ENCODE measurements at places on chromosomes 12 and 14. TPM values are rescaled to one million over a fixed set of nuclear protein-coding genes. Genes with fewer than 3 reads are reported as not detected.

- H3K27me3 ChIP-seq, result no peaks in the 10 kb centered on the region
- peaks cover 21% of the 10 kb centered on the region for H3K4me1 ChIP-seq
- H3K36me3 ChIP-seq, result no peaks in the 10 kb centered on the region
- no peak overlapping the region for H3K27ac ChIP-seq
- no peak overlapping the region for H3K4me3 ChIP-seq
These were observed 2.1 kb downstream of the SLC7A7 start for GRCh38 chr14:22813145-22813544.

GRCh38 chr12:6275928-6276887 is 34.3 kb upstream of the PLEKHG6 start:
- no peaks in the 10 kb centered on the region for H3K36me3 ChIP-seq
- no peak for DNase-seq
- H3K4me1 ChIP-seq, result peaks cover 42% of the 10 kb centered on the region
- no peak overlapping the region for H3K4me3 ChIP-seq
- no peak overlapping the region for H3K27ac ChIP-seq
- no peaks in the 10 kb centered on the region for H3K27me3 ChIP-seq

DNA sequence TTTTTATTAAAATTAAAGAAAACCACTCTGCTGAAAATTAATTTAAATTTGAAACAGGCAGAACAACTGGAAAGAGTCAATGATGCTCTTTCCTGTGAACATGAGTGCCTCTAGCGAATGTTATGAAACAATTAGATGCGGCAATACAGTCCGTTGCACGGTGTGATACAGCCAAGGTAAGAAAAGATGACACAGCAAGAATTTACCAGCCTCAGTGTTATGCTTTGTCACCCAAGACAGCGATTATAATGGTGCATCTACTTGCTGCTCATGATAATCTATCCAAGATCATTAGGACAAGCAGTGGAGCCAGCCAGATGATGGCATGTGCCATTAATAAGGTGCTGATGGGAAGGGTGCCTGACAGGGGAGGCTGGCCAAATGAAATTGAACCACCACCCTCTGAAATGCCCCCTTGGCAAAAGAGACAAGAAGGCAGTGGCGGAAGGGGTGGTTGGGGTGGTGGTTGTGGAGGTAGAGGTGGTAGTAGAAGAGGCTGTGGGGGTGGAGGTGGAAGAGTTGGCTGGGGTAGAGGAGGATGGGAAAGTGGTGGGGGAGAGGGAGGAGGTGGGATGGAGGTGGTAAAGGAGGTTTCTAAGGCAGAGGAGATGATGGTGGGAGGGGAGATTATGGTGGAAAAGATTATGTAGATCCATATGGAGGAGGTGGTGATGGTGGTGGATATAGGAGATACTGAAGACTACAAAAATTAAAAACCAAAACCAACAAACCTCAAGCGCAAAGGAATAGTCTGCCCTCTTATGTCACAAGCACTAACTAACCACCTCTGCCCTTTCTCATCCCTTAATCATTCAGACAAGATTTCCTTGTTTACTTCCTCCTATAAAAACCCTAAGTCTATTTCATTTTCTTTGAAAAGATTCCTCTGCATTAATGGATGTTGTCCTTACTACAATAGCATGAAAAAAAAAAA is 4.0 kb upstream of the RESF1 start:
- peaks cover 5% of the 10 kb centered on the region for H3K4me1 ChIP-seq
- no peak overlapping the region for H3K4me3 ChIP-seq
- H3K36me3 ChIP-seq, result no peaks in the 10 kb centered on the region
- no peak for DNase-seq
- H3K27me3 ChIP-seq, result no peaks in the 10 kb centered on the region

Gene SLC6A15
- total RNA-seq, result not detected

GRCh38 chr12:104468371-104468770 is 11.6 kb downstream of the CHST11 start:
- H3K27ac ChIP-seq, result no peak overlapping the region
- H3K4me3 ChIP-seq, result no peak overlapping the region
- no peaks in the 10 kb centered on the region for H3K36me3 ChIP-seq
- no peaks in the 10 kb centered on the region for H3K4me1 ChIP-seq
- DNase-seq, result no peak

Gene TRMT61A
- total RNA-seq, result 7.9 TPM

Gene FSCB
- not detected for total RNA-seq

DNA sequence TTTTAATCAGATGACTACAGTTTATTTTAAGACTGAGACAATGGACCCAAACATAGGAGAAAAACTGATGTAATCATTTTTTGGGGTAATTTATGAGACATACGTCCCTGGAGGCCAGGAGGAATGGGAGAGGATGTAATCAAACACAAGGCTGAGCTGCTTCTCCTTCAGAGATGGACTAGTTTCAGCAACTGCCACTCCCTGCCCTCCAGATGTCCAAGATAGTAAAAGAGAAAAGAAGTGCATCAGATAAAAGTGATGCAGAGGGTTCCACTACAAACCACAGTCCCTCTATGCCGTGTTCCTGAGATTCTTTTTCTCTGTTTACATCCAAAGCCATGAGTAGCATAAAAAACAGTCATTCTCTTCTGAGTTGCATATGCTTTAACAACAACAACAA is 101.1 kb downstream of the DACT1 start:
- H3K27ac ChIP-seq, result no peak overlapping the region
- H3K4me3 ChIP-seq, result no peak overlapping the region
- no peak for DNase-seq
- H3K27me3 ChIP-seq, result no peaks in the 10 kb centered on the region
- no peaks in the 10 kb centered on the region for H3K36me3 ChIP-seq
- peaks cover 8% of the 10 kb centered on the region for H3K4me1 ChIP-seq

- H3K27me3 ChIP-seq, result no peaks in the 10 kb centered on the region
- no peak overlapping the region for H3K27ac ChIP-seq
- no peaks in the 10 kb centered on the region for H3K36me3 ChIP-seq
- no peak for DNase-seq
These were observed 18.1 kb downstream of the EGLN3 start for GRCh38 chr14:33932576-33933345.

Gene CCDC60
- not detected for total RNA-seq

GRCh38 chr12:90959032-90959431 is 4.1 kb upstream of the CCER1 start:
- no peaks in the 10 kb centered on the region for H3K27me3 ChIP-seq
- H3K36me3 ChIP-seq, result no peaks in the 10 kb centered on the region
- no peak for DNase-seq
- no peak overlapping the region for H3K27ac ChIP-seq
- H3K4me3 ChIP-seq, result no peak overlapping the region

Gene POTEM
- not detected for total RNA-seq

Gene FAM222A
- total RNA-seq, result 8.0 TPM

DNA sequence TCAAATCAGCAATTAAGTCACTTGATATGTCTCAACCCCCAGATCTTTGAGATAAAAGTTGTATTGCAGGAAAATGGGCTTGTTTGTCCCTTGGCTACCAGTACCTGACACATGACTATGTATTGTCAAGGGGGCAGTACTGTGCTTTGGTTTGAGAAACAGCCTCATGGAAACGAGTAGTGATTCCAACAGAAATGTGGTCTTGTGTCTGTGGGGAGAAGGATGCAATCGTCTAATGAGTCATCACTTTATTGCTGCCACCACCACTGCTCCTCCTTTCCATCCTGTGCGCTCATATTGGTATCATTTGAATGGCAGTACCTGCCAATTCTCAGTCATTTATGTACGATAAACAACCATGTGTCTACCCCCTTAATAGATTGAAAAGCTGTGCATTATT is 72.8 kb upstream of the ARHGAP5 start:
- no peak overlapping the region for H3K4me3 ChIP-seq
- no peak for DNase-seq

DNA sequence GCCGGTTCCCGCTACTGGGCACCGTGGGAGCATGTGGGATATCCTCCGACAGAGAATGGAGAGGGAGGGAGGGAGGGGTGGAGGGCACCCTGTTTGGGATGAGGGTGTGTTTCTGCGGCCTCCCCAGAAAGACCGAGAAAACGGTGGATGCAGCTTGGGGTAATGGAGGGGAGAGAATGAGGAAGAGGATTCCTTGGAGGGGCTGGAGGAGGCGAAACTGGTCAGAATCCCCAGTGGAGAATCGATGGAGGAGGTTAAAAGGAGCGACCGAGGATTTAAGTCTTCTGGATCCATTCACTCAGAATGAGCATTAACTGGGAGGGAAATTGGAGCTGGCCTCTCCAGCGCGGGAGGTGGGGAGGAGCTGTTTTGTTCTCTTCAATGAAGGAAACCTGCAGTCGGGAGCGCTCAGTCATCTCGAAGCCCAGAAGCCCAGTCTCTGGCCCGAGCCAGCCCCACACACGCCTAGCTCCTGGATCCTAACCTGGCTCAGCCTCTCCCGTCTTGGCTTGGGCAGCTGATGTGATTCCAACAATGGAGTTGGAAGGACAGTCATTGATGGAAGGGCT is 581 bp downstream of the ARG2 start:
- no peaks in the 10 kb centered on the region for H3K27me3 ChIP-seq
- H3K27ac ChIP-seq, result peak overlapping the region; percentile 75
- no peaks in the 10 kb centered on the region for H3K36me3 ChIP-seq
- DNase-seq, result peak; percentile 16
- peak overlapping the region; percentile 30 for H3K4me3 ChIP-seq

Gene CD4
- total RNA-seq, result 3.0 TPM

Gene CLECL1
- total RNA-seq, result not detected

GRCh38 chr14:51806026-51807023 is 54.1 kb upstream of the GNG2 start:
- H3K27me3 ChIP-seq, result no peaks in the 10 kb centered on the region
- H3K36me3 ChIP-seq, result no peaks in the 10 kb centered on the region
- H3K4me3 ChIP-seq, result no peak overlapping the region
- no peaks in the 10 kb centered on the region for H3K4me1 ChIP-seq
- no peak for DNase-seq

GRCh38 chr14:24944800-24945199 is 105.1 kb downstream of the STXBP6 start:
- no peak overlapping the region for H3K4me3 ChIP-seq
- H3K36me3 ChIP-seq, result no peaks in the 10 kb centered on the region
- H3K27me3 ChIP-seq, result no peaks in the 10 kb centered on the region
- peak overlapping the region; percentile 59 for H3K27ac ChIP-seq

DNA sequence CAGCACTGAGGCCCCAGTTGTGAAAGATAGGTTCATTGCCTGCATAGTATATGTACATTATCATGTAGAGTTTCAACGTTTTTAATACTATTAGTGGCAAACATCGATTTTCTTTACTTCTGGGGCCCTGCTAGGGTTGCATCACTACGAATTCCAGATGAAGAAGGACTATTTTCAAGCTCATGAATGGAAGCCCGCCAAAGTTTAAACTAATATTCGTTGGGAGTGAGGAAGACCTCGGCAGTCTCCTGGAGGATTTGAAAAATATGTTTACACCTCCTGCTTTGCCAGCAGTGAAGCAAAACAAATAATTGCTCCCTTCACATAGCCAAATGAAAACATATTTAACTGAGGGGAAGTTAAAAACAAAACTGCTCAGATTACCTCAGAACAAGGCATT is 672.9 kb upstream of the NOVA1 start:
- no peaks in the 10 kb centered on the region for H3K4me1 ChIP-seq
- no peak for DNase-seq
- H3K27ac ChIP-seq, result no peak overlapping the region
- no peak overlapping the region for H3K4me3 ChIP-seq
- no peaks in the 10 kb centered on the region for H3K36me3 ChIP-seq

Gene AMN
- 6.0 TPM for total RNA-seq

- no peak overlapping the region for H3K27ac ChIP-seq
- peaks cover 8% of the 10 kb centered on the region for H3K4me1 ChIP-seq
- no peaks in the 10 kb centered on the region for H3K36me3 ChIP-seq
These were observed 202.8 kb downstream of the MED13L start for GRCh38 chr12:116074686-116075085.

DNA sequence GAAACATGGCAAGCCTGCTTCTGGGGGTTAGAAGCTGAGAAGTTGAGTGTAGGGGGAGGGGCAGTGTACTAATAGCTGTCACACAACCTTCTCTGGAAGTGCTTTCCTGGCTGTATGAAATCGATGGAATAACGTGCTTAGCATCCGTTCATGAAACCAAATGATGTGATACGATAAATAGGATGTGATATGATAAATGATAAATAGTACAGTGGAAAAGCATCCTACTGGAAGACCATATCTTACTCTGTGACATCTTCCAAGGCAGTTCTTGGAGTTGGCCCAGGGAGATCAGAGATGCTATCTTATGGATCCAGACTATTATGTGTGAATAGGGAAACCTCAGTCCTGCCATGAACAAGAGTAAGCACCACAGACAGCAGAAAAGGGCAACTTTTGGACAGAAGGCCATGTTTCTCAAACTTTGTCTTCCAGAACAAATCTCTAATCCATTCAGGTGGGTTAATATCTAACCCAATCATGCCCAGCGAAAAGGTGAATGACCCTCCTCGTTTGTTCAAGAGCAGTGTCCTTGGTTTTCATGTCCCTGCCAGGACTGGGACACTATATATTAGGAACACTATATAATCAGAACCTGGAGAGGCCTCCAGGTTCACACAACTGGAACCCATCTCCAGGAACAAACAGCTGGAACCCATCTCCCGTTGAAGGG is at the start of gene ANG:
TSS of gene ANG (plus strand) at position 598 of the 673 bp plus-strand sequence. CDS start 4,801 bp downstream, outside the sequence.
- no peak within 1 kb of the TSS for H3K4me3 ChIP-seq
- peaks cover 60% of the 10 kb centered on the region for H3K4me1 ChIP-seq
- no peaks in the 10 kb centered on the region for H3K27me3 ChIP-seq

Measured in body of pancreas (tissue), 4 donors.